ENCODE measurements at places on chromosomes 5 and 9.

GRCh38 chr5:74085186-74085585, 459.2 kb downstream of the ARHGEF28 start:
- DNase-seq: no peak

DNA sequence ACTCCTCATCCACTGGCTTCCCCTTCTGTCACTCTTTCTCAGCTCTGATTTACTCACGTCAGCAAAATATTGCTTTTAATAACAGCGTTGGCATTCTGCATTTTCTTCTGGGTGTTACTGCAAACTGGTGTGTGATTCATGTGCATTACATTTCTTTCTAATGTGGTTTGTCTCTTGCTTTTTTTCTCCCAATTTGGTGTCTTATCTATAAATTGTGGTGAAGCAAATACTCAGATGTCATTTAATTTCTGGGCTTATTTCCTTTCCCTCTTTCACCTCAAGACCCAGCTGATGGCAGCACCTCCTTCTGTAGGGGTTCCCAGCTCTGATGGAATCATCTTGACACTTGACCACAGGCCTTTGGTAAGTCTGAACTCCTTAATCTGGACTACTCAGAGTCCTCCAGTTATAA, 180.7 kb upstream of the ZNF618 start:
- DNase-seq: no peak

- no peak for DNase-seq
These were observed 21.5 kb downstream of the SARDH start for GRCh38 chr9:133716564-133717112.

GRCh38 chr5:115168829-115169486, 750 bp downstream of the TRIM36 start:
- DNase-seq: peak; percentile 20

GRCh38 chr5:41334221-41334620, 120.9 kb upstream of the C6 start:
- no peak for DNase-seq

- DNase-seq: no peak
These were observed 125.3 kb downstream of the ROR2 start for GRCh38 chr9:91824601-91825305.

- DNase-seq: no peak
These were observed 193.7 kb downstream of the OLFM1 start for GRCh38 chr9:135281151-135281550.

GRCh38 chr5:171474230-171474813, 54.9 kb downstream of the FGF18 start:
- no peak for DNase-seq

DNA sequence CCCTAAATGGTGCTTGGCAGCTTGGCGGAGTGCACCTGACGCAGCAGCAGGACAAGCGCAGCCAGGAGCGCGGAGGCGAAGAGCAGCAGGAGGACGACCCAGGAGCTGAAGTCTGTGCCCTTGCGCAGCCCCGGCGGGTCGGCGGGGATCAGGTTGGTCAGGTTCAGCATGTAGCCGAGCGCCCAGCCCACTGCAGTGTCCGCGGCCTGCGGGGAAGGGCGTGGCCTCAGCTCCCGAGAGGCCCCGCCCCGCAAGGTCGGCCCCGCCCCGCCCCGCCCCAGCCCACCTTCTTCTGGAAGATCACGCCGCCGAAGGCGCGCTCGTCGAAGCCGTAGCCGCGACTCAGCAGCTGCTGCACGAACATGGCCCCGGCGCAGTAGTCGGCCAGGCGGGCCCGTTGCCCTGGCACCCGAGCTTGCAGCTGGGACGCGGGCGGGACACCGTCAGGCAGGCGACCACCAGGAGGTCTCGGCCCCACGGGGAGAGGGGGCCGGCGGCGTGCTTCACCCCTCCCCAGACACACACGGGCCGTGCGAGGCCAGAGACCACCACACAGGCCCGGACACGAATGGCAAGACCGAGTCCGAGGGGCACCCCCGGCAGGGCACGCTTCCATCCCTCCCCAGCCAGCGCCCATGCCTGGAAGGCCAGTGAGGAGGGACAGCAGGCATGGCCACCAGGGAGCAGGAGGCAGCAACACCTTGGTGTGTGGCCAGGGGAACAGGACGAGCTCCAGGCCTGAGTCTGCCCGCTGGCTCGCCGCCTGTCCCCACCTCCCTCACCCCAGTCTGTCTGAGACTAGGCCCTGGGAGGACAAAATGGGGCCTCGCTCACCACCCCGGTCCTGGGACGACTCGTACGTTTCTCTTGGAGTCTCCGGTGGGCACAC, 2.9 kb upstream of the NPDC1 start:
- DNase-seq: no peak

DNA sequence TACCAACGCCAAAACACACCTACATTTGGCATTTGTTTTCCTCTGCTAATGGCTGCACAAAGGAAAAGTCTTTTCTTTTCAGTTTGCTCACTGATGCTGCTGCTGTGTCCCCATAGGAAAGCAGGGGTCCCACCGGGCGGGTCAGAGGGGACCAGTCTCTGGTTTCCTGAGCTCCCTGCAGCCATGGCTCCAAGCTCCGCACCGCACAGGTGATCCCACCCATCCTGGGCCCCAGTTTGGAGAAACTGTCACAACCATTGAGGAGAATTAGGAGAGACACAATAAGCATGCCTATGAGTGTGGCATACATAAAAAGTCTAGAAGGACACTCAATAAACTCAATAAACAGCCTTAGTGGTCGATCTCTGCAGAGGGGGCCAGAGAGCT, 19.9 kb downstream of the MED10 start:
- DNase-seq: no peak

- no peak for DNase-seq
These were observed 58.4 kb downstream of the OR2K2 start for GRCh38 chr9:111271481-111272080.

DNA sequence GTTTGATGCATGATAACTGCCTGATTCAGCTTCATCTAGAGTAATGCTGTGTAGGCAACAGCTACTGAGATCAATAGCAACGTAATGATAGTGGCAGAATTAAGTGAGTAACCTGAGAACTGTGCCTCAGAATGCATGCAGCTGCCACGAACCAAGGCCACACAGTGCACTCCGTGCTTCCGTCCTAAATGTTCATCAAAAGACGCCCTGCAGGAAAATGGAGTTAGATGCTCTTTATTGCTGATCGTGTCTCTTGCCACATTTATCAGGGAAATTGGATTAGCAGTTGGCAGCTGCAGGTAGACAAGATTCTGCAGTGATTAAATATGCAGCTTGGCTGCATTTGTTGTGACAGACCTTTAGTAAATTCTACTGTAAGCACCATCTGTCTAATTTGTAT, 107.7 kb upstream of the TLX3 start:
- DNase-seq: no peak

- DNase-seq: no peak
These were observed 2.0 kb downstream of the ENHO start for GRCh38 chr9:34520505-34521385.

- no peak for DNase-seq
These were observed 77.4 kb downstream of the VAV2 start for GRCh38 chr9:133914442-133915342.

GRCh38 chr5:142688281-142688989, 2.5 kb upstream of the FGF1 start:
- DNase-seq: no peak

- no peak for DNase-seq
These were observed 357.2 kb downstream of the MTRR start for GRCh38 chr5:8226148-8226547.

- no peak for DNase-seq
These were observed 84.6 kb downstream of the USP20 start for GRCh38 chr9:129919841-129920240.

GRCh38 chr5:72566746-72567145, 59.5 kb upstream of the ZNF366 start:
- no peak for DNase-seq

GRCh38 chr9:126393876-126394275, 67.2 kb downstream of the MVB12B start:
- DNase-seq: no peak

DNA sequence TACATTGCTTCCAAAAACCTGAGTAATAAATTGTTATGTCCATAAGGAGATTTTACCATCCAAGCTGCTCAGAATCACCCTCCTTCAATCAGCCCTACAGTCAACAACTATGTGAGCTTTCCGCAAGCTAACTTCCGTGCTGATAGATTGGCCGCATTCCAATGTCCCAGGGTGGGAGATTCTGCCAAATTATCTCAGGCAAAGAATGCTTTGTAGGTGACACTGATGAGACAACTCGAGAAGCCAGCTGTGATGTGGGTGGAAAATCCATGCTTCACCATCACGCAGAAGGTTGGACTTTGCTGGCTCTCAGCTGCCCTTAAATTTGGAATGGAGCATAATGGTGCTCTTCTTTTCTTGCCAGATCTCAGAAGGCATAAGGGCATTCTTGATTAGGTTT, 44.9 kb upstream of the HCN1 start:
- no peak for DNase-seq

- no peak for DNase-seq
These were observed 7.6 kb downstream of the MAP3K1 start for GRCh38 chr5:56822981-56823380.

- DNase-seq: no peak
These were observed 1166.5 kb upstream of the CDH18 start for GRCh38 chr5:21154526-21154925.

DNA sequence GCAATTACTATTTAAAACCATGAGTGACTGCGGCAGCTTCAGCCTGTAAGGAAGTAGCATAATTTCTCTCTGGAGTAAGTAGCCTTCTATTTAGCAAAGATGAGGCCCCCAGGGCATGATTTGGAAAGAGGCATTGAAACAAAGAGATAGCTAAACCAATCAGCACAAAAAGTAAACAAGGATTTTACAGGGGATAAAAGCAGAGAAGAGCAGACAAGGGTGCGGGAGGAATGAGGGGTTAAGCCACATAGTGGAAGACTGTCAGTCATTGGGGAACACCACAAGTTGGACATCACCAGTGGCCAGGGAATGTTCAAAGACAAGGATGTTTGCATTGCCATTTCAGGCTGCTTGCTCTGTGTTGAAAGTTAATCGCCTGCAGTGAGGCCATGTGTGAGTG, 24.0 kb upstream of the C5orf63 start:
- no peak for DNase-seq

GRCh38 chr5:39331861-39332381, 32.4 kb downstream of the C9 start:
- DNase-seq: no peak

- DNase-seq: no peak
These were observed 41.4 kb upstream of the PAPPA start for GRCh38 chr9:116112236-116112635.

DNA sequence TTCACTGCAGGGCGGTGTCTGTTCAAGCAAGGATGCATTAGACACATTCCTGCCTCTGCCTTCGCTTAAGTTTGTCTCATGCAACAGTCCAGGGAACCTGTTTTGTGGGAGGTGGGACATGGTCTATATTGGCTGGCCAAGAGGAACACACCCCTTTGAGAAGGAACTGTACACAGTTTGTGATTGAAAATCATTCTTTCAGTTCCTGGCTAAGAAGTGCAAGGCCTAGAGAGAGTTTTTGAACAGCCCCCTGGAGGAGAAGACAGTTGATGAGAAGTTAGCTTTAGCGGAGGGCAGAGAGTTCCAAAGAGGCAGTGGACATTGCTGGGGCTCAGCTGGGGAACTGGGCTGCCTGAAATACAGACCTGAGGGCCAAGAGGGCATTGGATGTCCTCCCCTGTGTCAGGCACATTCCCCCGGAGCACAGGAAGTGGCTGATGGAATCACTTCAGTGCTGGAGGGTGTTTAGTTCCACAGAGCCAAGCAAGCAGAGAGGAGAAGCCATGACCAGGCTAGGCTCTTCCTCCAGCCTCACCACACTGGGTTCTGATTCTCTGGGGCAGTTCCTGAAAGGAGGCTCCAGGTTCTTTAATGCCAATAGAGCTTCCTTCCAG, 66.6 kb downstream of the RGS3 start:
- DNase-seq: no peak

GRCh38 chr5:8059337-8059736, 190.4 kb downstream of the MTRR start:
- DNase-seq: no peak

- DNase-seq: no peak
These were observed 68.0 kb upstream of the HSPA9 start for GRCh38 chr5:138643040-138643791.

DNA sequence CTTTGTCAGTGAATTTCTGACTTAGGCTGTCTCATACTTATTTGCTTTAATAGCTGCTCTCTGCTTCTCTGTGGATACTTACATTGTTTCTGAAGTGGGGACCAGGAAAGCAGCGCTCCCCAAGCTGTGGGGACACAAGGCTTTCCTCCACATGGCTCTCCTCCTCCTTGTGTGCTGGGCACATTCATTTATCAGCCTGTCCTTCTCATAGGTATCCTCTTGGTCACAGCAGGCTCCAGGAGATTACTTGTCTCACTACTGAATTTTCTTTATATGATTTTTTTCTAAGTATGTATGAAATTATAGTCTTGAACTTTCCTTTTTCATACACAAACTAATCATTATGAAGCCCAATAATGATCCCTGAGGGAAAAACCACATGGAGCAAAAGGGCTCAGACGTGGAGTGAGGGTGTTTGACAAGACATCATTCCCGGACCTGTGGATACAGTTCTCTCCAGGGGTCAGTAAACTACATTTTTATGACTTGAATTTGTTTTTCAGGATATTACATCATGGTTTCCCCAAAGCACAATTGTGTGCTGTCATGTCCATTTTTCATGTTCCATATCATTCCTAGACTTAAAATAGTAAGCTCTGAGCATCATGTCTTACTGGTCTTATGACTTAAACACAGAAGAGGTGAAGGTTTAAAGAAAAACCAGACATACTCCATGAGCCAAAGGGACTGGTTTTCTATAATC, 234.5 kb downstream of the PCSK1 start:
- DNase-seq: no peak

- DNase-seq: no peak
These were observed 34.1 kb upstream of the RAPGEF1 start for GRCh38 chr9:131773911-131774379.

GRCh38 chr5:122137702-122138101, 8.4 kb downstream of the ZNF474 start:
- peak; percentile 54 for DNase-seq

DNA sequence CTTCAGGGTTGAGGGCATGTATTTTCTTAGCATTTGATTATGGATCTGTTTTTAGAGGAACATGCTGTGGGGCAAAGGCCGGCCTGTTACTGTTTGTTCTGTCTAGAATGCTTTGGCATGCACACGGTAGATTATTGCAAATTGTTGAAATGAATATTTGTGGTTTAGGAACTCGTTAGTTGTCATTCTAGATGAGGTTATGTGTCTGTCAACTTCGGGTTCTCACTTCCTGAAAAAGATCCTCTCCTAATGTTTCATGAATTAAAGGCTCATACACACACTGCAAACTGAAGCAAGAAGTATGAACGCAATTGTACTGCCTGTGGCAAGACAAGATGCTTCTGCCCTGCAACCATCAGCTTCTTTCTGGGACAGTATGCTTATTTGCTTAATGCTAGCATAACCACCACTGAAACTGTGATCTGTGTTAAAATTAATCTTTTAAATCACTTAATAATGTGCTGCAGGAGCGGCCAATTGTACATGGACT, 99.6 kb downstream of the BASP1 start:
- DNase-seq: no peak

- DNase-seq: no peak
These were observed 17.0 kb downstream of the DMAC1 start for GRCh38 chr9:7782400-7783120.

All from NCI-H187 (cell line).